AG20443 (cell line): ENCODE measurements at places on chromosomes 1 and 21.

DNA sequence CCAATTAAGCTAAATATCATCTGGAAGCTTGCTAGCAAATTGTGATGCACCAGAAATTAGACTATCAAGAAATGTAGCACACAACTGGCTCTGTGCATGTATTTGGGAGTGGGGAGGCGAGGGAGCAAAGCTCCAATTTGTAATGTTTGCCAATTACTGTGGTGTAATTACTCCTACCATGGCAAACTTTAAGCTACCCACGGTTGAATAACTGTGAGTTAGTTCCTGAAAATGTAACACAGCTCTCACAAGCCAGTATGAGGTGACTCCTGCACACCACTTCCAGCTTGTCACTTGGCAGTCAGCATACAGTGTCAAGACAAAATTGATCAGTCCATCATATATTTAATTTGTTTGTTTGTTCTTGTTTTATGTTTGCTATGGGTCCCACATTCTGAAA lies 141.2 kb downstream of the TM2D1 start:
- no peak for DNase-seq

DNA sequence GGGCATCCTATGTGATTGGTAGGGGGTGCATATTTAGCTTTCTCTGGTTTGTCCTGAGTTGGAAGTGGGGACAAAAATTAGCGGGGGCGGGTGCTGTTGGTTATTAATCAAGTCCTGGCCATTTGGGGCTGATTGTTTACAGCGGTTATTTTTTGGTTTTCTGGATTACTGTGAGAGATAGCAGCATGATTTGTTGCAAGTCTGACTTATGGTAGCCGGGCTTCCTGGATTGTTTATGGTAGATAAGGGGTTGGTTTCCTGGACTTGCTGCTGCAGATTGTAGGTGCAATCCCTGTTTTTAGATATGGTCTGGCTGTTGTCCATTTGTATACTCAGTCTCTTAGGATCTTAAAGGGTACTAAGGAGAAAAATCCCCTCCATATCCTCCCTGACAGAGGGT lies 12.1 kb upstream of the PROK1 start:
- no peak for DNase-seq

DNA sequence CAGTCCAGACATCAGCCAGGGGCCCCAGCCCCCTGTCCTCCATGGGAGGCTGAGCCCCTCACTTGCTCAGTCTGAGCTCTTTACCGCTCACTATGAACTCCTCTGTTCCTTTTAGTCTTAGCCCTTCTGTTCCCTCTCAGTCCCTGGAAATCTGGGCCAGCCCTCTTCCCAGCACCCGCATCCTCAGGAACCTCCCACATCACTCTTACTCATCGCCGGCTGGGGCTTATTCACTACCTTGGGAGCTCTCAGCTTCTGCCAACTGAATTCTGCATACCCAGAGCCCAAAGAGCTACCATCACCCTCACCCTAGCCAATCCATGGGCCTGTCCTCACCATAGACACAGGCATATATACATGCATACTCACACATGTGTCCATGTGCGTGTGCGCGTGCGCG lies 11.5 kb downstream of the KNCN start:
- DNase-seq, result peak; percentile 89

DNA sequence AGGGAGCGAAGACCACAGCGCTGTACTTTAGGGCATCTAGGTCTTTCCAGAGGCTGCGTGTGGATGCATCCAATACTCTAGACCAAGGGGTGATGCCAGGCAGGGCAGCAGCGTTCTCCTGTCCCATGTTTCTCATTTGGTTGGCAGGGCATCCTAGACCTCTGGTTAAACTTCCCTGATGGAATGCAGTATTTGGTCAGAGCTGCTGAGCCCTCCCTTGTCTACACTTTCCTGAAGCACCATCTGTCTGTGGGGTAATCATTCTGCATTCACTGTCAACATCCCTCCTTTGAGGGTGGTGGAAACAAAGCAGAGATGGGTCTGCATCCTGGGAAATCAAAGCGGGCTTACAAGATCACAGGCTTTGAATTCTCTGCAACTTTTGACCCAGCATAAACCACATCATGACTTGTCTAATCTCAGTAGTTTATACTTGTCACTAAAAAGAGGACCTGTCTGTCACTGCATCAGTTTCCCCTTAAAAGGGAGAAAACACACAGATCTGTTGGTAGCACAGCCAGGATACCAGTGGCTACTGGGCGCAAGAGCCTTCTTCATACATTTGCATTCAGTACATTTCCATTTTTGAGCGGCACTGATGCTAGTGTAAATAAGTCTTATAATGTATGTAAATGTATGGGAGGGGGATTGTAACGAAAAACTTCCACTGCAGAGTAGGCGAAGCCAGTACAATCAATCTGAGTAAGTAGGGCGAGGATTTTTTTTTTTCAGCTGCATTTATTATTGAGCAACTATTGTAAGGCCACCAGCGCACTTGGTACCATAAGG lies 106.3 kb downstream of the GALNT2 start:
- no peak for DNase-seq

DNA sequence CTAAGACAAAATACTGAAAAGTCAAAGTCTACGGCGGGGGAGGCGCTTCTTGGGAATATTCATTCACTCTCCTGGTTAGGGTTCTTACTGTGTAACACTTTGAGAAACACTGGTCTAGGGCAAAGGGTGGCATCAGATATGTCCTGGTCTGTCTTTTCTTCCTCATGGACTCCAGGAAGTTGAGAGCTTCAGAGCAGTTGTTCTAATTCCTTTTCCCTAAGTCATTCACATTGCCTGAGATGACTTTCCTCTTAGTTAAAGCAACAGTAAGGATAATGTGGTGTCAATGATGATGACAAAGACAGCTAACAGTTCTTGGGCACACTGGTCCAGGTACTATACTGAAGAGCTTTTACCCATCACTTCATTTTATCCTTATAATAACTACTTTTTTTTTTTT lies 27.0 kb downstream of the FGGY start:
- DNase-seq, result peak; percentile 38

DNA sequence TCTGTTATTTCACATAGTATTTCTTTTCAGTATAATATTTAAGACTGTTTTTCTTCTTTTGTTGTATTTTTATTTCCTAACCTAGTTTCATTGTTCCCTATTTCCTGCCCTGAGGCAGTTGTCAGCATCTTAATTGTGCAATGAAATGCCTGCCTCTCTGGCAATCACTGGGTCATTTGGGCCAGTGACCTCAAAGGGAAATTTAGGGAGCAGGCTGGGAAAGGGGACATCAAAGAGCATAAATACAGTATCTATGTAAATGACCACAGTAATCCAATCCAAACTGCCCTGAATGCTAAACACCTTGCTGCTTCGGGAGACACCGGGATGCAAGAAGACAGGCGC lies 147.8 kb downstream of the TLR5 start:
- DNase-seq, result no peak

GRCh38 chr1:160094806-160095205 lies 3.6 kb downstream of the IGSF8 start:
- no peak for DNase-seq

- DNase-seq, result no peak
These were observed 45.1 kb downstream of the MAP3K7CL start for GRCh38 chr21:29175408-29176134.

GRCh38 chr1:178183796-178184195 lies 89.9 kb downstream of the RASAL2 start:
- no peak for DNase-seq
